ENCODE measurements at places on chromosomes 3 and 15.

DNA sequence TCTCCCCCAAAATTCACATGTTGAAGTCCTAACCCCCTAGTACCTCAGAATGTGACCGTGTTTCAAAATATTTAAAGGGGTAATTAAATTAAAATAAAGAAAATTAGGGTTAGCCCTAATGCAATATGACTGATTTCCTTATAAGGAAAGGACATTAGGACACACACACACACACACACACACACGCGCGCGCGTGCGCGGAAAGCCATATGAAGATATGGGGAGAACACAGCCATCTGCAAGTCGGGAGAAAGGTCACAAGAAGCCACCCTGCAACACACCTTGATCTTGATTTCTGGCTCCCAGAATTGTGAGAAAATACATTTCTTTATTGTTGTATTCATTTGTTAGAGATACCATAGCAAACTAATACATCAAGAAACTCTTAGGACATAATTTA is 54.6 kb upstream of the STXBP5L start:
- no peak for DNase-seq

DNA sequence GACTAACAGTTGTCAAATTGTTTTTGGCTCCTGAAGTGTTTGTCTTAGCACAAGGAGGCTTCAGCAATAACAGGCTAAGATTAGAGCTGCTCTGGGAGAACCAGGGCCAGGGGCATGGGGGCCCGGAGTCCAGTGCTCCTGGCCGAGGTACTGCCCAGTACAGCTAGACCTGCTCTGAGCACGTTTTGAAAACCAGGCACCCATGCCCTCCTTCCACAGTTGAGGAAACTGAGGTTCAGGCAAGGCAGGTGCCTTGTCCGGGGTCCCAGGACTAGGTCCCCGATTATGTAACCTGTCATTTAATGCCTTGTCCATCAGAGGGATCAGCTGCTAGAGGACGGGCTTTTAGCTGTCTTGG is 19.2 kb downstream of the KBTBD13 start:
- DNase-seq = no peak

DNA sequence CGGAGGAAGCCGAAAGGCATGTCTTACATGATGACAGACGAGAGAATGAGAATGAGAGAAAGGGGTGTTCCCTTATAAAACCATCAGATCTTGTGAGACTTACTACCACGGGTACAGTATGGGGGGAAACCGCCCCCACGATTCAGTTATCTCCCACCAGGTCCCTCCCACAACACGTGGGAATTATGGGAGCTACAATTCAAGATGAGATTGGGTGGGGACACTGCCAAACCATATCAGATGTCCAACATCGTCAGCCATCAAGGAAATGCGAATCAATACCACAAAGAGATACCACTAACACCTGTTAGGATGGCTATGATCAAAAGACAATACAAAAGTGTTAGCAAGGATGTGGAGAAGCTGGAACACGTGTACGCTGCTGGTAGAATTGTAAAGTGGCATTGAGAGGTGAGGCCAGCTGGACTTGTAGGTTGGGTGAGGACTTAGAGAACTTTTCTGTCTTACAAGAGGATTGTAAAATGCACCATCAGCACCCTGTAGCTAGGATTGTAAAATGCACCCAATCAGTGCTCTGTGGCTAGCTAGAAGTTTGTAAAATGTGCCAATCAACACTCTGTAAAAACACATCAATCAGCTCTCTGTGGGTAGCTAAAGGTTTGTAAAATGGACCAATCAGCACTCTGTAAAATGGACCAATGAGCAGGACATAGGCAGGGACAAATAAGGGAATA is 37.5 kb downstream of the VGLL4 start:
- DNase-seq = no peak

DNA sequence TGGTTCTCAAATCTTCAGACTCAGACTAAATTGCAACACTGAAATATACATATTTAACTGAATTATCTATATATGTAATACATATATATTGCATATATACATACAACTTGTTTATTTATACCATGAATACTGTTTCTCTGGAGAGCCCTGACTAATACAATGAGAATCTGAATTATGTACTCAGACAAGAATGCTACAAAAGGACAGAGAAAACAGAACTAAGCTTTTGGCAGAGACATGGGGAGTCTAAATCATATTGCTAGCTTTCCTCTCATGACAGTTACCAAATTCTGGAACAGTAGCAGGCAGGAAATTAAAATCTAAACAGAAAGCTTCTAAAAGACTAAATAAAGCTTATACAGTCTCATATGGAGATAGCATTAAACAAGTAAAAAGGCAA is 142.4 kb upstream of the KCNMB2 start:
- no peak for DNase-seq

DNA sequence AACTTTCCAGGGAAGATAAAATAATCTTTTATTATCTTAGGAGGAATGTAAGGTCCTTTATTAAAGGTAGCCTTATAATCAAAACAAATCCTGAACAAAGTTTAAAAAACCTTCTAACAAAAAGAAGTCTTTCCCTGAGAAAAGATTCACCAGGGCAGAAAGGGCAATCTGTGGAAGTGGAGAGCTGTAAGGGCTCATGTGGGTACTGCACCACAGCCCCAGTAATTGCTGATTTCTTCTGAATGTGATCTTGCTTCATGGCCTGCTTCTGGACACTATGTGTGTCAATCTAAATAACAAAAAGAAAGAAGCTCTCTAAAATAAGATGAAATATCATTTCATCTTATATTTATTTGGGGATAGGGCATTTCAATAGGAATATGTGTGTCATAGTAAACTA is 1501.6 kb downstream of the OTOL1 start:
- no peak for DNase-seq

- no peak for DNase-seq
These were observed 60.3 kb downstream of the CMSS1 start for GRCh38 chr3:99878005-99878404.

- DNase-seq = no peak
These were observed 277.3 kb upstream of the TLE3 start for GRCh38 chr15:70375006-70375431.

DNA sequence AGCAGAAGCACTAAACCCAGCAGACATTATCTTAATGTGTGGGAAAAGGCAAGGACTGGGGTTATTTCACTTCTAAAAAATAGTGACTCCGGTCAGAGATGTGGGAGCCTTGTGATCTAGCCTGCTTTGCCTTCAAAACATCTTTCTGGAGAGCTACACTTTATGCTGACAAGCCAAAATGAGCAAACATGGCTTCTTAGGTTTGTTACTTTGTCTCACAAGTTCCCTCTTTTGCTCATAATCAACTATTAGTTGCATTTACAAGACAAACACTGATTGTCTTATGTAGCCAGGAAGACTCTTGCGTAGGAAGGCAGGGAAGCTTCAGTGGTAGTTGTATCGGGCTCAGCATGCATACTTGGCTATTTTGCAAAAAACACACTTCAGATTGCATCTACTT is 129.2 kb downstream of the NUP210 start:
- DNase-seq = no peak

GRCh38 chr15:40242213-40242599 is 3.3 kb downstream of the PAK6 start:
- DNase-seq = no peak

DNA sequence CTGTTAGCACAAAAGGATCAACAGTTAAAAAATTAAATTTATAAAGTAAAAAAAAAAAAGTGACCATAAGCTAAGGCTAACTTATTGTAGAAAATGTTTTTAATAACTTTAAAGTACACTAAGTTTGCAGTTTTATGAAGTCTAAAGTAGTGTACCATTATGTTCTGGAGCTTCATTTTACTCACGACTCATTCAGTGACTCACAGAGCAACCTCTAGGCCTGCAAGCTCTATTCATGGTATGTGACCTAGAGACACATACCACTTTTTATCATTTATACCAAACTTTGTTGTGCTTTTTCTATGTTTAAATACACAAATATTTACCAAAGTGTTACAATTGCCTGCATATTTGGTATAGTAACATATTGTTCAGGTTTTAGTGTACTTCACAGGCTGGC is 1552.3 kb downstream of the OTOL1 start:
- DNase-seq = no peak

- no peak for DNase-seq
These were observed 147.4 kb downstream of the CHST2 start for GRCh38 chr3:143266927-143267326.

DNA sequence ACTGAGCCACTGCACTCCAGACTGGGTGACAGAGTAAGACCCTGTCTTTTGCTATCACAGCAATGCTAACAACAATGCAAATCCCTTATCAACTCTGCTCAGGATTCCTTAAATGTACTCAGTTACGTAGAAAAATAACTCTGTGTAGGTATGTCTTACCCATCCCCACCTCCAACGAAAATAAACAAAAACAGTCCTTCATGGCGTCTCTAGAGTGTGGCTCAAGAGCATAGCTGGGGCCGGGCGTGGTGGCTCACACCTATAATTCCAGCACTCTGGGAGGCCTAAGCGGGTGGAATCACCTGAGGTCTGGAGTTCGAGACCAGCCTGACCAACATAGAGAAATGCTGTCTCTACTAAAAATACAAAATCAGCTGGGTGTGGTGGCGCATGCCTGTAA is 13.2 kb upstream of the NCKIPSD start:
- DNase-seq = no peak

- no peak for DNase-seq
These were observed 380.9 kb downstream of the EDEM1 start for GRCh38 chr3:5568451-5568850.

GRCh38 chr15:59963925-59964324 is 40.2 kb upstream of the FOXB1 start:
- DNase-seq = no peak

DNA sequence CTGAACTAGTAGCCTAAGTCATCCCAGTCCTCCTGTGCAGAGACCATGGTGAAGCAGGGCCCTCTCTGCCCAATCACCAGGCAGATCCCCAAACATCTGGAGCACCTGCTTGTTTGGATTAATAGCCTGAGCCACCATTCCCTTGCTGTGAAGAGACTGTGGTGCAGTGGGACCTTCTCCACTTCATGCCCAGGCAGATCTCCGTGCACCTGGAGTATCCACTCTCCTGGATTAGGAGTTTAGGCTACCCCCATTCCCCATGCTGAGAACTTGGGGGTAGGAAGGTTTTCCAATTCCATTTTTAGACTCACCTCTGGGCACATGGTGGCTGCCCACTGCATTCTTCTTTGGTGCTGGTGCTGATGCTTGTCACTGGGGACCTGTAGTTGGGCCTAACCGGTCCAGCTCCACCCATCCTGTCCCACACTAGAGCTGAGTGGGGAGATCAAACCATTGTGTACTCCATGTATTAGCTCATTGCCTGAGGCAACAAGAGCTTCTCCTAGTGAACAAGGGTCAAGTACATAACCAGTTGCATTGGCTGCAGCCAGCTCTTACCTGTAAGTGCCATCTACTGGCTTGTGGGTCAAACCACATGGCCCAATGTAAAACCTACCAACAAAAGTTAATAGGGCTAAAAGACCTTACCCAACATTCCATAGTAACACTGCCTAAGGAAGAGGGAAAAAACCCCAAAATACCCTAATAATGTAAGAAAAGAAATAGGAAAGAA is 382.5 kb upstream of the CBLB start:
- no peak for DNase-seq

DNA sequence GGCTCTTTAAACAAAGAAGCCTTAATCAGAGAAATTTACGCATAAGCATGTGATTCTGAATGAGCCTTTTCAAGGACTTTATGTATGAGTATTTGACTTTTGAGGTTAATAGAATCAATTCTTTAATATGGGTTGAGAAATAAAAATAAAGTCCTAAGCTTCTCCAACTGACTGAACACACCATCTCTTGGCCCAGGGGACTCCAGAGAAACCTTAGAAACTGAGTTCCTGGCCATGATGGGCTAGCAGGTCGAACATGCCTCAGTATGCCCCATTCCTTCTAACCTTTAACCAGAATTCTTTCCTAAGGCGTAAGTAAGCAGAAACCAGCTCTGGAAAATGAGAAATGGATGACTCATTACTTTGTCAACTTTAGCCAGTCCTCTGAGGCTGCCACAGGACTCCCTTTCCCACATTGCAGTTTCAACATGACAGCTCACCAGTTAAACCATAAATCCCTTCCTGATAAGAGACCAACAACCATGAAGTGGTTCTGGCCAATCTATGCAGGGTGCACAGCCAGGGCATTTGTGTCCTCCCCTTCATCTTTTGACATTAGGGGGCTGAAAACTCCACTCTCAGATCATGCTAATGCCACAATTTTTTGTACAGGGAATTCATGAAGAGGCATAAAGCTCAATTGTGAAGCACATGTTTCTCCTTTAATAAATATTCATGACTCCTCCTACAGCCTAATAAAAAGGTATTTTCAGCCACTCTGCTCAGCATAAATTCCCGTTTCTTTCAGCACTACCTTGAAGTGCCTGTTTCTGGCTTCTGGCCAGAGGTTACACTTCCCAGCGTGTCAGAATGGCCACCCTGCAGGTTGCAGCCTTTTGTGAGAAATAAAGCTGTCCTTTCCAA is 33.3 kb downstream of the TM4SF18 start:
- DNase-seq = no peak

DNA sequence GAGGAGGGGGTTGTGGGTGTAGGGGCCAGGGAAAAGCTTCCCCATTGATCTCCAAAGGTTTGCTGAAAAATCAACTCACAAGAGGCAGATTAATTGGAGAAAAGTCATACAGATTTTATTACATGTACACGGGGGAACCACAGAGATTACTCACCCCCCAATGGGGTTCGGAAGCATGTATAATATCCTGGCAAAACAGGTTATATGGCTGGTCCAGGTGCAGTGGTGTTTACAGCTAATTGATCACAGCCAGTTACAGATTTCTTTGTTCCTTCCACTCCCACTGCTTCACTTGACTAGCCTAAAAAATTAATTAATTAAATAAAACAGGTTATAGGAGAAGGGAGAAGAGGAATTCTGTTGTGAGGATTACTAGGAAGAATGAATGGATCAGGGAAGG is 22.4 kb downstream of the PRKCI start:
- no peak for DNase-seq

All from stimulated activated CD8-positive, alpha-beta memory T cell treated with anti-CD3 and anti-CD28 coated beads, Interleukin-15, amount 100 ng/mL, for 24 hours (primary cell).